ENCODE measurements at places on chromosomes 6 and 20.

DNA sequence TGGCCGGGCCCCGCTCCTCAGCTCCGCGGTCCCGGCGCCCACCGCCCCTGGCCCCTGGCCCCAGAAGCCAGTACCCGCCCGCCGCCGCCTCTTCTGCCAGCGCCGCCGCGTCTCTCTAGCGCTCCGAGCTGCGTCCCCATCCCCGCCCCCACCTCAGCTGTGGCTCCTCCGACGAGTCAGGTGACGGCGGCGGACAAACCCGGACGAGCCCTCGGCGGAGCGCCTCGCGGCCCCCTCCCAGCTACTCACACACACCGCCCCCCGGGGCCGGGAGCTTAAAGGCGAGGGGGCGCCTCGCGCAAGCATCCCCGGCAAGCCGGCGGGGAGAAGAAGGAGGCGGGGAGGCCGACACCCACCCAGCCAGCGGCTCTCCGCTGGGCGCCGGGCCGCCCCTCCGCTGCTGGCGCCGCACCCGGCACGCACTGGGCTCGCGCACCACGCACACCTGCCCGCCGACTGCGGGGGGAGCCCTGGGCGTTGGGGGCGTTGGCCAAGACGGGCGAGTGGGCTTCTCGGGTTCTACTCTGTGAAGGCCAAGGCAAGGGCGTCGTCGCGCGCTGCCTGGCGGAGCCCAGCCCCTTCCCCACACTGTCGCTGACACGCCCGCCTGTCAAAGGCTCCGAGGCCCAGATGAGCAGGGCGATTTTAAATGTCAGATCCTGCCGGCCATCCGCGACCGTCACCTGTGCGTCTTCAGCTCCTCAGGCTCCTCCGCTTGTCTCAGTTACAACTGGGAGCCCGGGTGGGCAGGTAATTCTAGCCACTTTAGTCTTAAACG, at the start of gene SNAP91:
Gene SNAP91 (minus strand): TSS at position 132 of the 778 bp plus-strand sequence. CDS start 1,174 bp downstream, outside the sequence.
- peak; percentile 65 for DNase-seq

- no peak for DNase-seq
Measured at GRCh38 chr20:38392356-38392755, 42.8 kb downstream of the SNHG17 start.

DNA sequence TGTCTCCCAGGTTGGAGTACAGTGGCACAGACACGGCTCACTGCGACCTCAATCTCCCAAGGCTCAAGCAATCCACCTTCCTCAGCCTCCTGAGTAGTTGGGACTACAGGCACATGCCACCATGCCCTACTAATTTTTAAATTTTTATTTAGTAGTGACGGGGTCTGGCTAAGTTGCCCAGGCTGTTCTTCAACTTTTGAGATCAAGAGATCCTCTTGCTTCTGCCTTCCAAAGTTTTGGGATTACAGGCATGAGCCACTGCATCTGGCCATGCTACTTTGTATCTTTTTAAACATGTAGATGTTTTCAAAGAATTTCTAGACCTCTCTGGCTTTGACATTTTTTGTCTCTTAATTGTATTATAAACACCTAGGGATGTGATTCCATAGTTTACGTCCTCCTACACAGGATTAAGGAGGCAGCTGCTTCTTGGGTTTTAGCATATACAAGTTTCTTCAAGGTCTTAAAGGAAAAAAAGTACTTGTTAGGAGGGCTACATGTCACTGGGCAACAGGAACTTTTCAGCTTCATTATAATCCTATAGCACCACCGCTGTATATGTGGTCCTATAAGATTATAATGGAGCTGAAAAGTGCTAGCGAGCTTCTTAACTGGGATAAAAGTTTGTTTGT, 1.3 kb downstream of the ADAT2 start:
- no peak for DNase-seq

DNA sequence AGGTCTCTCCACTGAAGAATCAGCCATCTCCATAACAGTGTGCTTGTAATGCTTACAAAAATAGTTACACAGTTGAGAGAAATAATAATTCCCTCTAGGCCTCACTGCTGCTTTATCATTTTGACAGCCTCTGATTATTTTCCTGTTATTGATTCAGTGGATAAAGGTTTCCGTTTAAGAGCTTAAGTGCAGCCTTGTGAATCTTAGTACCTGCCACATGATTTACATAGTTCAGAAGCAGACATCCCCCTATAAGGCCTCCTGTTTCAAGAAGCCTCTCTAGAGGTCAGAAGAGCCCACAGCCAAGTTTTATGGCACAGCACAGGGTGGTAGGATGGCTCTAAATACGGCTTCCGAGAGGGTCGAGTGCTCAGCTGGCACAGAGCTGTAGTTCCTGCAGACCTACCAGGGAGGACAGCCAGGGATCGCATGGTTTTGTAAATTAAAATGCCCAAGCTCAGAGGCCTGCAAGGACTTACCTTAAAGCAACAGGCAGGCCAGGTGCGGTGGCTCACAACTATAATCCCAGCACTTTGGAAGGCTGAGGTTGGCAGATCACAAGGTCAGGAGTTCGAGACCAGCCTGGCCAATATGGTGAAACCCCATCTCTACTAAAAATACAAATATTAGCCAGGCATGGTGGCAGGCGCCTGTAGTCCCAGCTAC, 17.6 kb upstream of the PYGB start:
- DNase-seq, result no peak

DNA sequence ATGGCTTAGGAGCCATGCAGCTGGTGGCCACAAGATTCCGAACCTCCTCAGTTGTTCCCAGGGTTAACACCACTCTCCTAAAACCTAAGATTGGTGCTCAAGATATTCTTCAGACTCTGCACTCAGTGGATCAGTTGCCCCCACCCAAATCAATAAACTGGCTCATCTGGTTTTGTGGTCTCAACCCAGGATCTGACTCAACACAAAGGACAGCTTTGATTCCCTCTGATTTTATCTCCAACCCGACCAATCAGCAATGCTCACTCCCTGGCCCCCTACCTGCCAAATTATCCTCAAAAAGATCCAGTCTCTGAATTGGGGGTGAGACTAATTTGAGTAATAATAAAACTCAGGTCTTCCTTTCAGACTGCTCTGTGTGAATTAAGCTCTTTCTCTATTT, 137.5 kb downstream of the EYS start:
- DNase-seq, result no peak

DNA sequence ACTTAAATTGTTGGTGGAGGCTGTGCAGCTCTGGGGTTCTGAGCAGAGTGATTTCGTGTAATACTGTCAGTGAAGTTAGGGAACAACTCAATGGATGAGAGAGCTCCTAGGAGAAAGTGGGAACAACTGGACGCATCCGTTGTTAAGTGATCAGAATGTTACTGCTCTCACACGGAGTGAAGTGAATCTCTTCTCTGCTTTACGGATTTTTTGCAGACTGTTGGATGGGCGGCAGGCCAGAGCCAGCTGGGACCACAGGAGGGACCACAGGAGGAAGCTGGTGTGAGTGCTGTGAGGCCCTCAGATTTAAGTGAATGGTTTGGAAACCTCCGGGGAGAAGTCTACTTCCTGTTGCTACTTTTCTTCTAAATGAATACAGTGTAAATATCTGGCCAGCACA, 23.7 kb upstream of the PPP1R14C start:
- DNase-seq, result no peak

DNA sequence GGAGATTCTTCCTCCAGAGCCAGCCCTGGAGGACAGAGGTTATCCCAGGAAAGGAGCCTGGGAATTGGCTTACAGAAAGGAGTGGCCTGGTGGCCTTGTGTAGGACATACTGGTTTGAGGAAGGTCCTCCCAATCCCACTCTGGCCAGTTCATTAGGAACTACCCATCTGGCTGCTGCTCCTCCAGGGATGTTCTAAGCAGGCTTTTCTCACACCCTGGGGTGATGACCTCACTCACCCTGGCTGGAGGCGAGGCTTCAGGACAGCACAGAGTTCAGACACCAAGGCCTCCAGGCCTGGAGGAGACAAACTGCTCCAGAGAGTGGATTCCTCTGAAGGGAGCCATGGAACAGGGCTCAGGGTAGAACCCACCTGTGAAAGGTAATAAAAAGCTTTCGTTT, 8.9 kb downstream of the GNMT start:
- DNase-seq, result no peak

- no peak for DNase-seq
Measured at GRCh38 chr6:163459536-163459935, 45.0 kb downstream of the QKI start.

GRCh38 chr6:17381424-17382147, 11.8 kb upstream of the CAP2 start:
- no peak for DNase-seq

DNA sequence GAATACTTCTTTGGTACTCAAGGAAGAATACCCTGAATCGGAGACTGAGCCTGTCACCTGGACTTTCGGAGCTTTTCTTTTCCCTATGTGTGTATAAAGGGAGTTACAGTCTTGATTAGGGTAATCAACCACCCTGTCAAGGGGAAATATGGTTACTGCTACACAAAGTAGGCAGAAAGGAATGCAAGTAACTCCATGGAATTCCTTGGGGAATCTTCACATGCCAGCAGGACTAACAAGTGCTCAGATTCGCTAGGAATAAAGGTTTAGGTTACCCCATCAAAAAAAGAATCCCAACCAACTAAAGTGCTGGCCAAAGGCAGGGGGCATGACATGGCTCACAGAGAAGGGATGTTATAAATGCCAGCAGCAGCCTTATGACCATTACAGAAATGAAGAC, 10.4 kb downstream of the KCNS1 start:
- no peak for DNase-seq

DNA sequence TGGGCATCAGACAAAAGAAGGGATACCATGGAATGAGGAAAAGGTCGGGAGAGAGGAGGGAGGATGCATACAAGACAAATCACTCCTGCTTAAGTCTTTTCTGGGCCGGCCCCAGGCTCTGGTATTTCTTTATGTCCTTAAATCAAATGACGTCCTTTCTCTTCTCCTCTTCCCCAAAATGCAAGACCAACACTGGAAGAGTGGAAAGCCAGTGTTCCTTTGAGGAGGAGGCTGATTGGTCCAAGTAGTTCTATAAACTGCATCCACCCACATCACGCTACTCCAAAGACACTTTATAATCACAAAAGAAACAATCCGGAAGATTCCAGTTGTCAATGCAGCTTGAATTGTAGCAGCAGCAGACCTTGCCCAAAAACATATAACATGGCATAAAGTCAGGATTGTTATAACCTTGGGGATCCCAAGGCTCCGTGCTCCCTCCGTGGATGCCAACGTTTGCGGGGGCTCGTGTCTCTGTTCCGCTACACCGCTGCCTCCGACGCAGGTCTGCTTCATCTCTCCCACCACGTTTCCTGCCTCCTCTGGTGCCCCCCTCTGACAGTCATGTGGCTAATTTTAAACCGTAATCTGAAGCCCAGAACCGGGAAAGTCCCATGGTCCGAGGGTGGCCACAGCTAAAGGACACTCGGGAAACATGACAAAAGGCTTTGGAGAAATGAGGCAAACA, 47.1 kb downstream of the MCUR1 start:
- no peak for DNase-seq

GRCh38 chr6:139592011-139592410, 217.6 kb upstream of the CITED2 start:
- no peak for DNase-seq

DNA sequence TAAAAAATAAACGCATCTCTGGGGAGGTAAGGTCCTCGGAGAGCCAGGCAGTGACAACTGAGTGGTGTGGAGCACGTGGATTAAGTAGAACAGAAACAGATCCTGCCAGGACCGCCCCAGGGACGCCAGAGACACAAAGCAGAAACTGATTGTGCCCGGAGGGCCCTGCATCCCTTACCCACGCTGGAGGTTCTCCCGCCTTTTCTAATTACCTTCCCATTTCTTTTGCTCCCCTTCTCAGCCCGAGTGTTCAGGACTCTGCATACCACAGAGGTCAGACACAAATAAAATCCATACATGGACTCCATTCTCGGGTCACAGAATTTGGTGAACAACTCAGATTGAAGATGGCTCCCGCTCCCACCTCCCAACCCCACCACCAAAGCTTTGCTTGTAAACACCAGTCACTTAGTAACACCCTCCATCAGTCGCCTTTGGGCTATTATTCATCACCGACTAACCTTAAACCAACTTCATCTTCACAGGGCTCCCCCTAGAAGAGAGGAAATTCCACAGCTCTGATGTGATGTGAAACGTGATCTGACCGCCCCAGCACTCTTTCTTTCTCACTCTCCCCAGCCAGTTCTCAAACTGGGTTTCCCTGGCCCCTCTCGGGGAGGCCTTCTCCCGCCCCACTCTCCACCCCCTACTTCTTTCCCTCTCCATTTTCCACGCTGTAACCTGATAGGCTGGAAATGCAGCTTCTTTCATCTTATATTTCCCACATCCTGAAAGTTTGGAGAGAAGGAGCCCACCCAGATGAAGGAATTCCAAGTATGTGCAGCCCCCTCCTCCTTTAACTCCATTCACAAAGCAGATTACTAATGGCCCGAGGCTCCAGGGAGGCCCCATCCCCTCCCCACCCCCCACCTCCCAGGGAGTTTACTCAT, 32.5 kb upstream of the PIM1 start:
- DNase-seq, result peak; percentile 65

DNA sequence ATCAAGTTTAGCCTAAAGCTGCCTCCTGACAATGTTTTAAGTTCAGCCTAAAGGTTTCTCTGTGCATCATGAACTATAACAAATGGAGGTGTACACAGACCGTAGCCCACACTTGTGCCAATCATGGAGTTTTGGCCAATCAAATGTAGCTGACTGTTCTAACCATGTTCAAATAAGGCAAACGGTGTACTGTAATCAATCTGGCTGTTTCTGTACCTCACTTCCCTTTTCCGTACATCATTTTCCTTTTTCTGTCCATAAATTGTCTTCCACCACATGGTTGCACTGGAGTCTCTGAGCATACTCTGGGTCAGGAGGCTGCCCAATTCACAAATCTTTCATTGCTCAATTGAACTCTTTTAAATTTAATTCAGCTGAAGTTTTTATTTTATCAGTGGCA, 132.2 kb upstream of the UST start:
- DNase-seq, result no peak

- DNase-seq, result no peak
Measured at GRCh38 chr6:28258877-28259777, at the start of gene NKAPL. TSS of gene NKAPL (plus strand) at chr6:28259297. CDS start at chr6:28259372, 75 bp downstream.

DNA sequence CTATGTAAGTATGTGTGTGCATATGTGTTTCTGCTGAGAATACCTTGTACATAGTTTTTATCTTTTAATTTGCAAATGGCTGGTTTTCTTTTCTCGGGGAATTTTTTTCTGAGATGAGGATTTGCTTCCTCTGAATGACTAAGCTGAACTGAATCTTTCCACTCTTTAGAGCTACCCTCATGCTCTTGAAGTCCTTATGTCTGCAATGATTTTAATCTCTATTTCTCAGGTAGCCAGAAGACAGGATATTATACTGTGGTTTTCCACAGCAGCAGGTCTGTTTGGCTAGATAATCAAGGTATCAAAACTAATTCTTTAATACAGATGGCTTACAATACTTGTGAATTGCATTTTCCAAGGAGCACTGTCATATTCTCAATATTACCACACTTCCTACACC, 114.7 kb downstream of the PLCB1 start:
- DNase-seq, result no peak

GRCh38 chr6:108235127-108235526, 25.7 kb downstream of the SNX3 start:
- no peak for DNase-seq

DNA sequence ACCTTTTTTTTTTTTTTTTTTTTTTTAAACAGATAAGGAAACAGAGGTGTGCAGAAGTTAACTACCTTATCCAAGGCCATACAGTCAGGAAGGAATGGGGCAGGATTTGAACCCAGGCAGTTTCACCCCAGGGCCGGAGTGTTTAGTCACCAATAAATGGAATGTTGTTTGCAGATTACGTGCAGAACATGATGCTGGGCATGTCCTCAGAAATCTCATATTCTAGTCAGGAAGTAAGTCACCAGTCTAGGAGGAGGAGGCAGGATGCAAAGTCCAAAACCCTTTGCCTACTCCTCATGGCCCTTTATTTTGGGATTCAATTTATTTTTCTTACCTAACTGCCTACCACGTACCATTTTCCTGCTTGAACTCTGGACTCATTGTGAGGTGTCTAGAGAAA, 57.1 kb upstream of the LRRC1 start:
- no peak for DNase-seq

Data from mesothelial cell of epicardium (in vitro differentiated cells).